Uterus (tissue), 4 donors: ENCODE measurements at places on chromosomes 13 and 19. TPM values are rescaled to one million over a fixed set of nuclear protein-coding genes. Genes with fewer than 3 reads are reported as not detected.

- no peaks in the 10 kb centered on the region for H3K4me1 ChIP-seq
- no peaks in the 10 kb centered on the region for H3K27me3 ChIP-seq
- H3K27ac ChIP-seq, result no peak overlapping the region
- no peak for DNase-seq
- H3K36me3 ChIP-seq, result no peaks in the 10 kb centered on the region
These were observed 398 bp downstream of the SLC25A41 start for GRCh38 chr19:6433165-6433564.

- no peak for DNase-seq
- no peak overlapping the region for H3K4me3 ChIP-seq
- no peaks in the 10 kb centered on the region for H3K36me3 ChIP-seq
- H3K27ac ChIP-seq, result no peak overlapping the region
- no peaks in the 10 kb centered on the region for H3K4me1 ChIP-seq
These were observed 13.7 kb upstream of the SIGLEC10 start for GRCh38 chr19:51431124-51431523.

GRCh38 chr13:51740698-51741097 lies 63.3 kb downstream of the DHRS12 start:
- no peak overlapping the region for H3K4me3 ChIP-seq
- H3K4me1 ChIP-seq, result peaks cover 7% of the 10 kb centered on the region
- H3K27me3 ChIP-seq, result no peaks in the 10 kb centered on the region
- peak overlapping the region; percentile 86 for H3K27ac ChIP-seq
- H3K36me3 ChIP-seq, result no peaks in the 10 kb centered on the region

DNA sequence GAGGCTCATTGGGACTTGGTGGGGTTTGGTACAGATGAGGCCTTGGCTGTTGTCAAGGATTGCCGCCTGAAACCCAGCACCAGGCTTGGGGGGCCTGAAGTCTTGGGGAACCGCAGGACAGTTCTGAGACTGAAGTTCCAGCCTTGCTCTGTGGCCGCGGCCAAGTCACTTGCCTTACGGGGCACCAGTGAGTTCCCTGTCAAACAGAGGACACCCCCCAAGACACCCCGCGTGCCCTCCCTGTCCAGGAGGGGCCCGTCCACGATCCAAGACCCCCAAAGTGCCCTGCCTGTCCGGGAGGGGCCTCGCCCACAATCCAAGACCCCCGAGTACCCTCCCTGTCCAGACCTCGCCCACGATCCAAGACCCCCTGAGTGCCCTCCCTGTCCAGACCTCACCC lies 2.5 kb downstream of the CDC34 start:
- peak overlapping the region; percentile 90 for H3K27ac ChIP-seq
- no peaks in the 10 kb centered on the region for H3K27me3 ChIP-seq
- H3K36me3 ChIP-seq, result no peaks in the 10 kb centered on the region

DNA sequence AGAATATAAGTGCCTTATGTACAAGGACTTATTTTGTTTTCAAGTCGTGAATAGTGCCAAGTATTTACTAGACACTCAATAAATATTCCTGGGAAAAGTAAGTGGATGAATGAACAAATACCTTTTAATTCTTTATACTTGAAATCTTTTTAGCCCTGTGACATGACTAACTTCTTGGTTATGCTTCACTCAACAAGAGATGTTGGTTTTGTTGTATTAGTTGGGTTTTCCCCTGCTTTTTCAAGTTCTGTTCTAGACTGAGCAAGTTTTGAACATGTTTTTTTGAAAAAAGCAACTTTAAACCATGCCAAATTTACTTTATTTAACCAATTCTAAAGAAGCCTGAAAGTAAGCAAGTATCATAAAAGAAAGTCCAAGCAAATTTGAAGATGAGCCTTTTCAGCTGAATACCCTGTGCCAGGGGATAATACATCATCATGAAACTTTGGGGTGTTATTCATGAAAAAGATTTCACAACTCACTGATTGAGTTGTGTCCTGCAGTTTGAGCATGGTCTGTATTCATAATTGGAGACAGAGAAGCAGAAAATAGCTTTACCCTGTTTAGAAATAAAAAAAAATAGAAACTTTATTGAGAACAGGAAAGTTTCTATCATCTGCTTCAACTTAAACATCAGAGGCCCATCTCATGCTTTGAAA lies 11.1 kb downstream of the LMO7 start:
- DNase-seq, result no peak
- no peak overlapping the region for H3K4me3 ChIP-seq
- H3K27me3 ChIP-seq, result no peaks in the 10 kb centered on the region
- H3K4me1 ChIP-seq, result no peaks in the 10 kb centered on the region
- no peaks in the 10 kb centered on the region for H3K36me3 ChIP-seq

DNA sequence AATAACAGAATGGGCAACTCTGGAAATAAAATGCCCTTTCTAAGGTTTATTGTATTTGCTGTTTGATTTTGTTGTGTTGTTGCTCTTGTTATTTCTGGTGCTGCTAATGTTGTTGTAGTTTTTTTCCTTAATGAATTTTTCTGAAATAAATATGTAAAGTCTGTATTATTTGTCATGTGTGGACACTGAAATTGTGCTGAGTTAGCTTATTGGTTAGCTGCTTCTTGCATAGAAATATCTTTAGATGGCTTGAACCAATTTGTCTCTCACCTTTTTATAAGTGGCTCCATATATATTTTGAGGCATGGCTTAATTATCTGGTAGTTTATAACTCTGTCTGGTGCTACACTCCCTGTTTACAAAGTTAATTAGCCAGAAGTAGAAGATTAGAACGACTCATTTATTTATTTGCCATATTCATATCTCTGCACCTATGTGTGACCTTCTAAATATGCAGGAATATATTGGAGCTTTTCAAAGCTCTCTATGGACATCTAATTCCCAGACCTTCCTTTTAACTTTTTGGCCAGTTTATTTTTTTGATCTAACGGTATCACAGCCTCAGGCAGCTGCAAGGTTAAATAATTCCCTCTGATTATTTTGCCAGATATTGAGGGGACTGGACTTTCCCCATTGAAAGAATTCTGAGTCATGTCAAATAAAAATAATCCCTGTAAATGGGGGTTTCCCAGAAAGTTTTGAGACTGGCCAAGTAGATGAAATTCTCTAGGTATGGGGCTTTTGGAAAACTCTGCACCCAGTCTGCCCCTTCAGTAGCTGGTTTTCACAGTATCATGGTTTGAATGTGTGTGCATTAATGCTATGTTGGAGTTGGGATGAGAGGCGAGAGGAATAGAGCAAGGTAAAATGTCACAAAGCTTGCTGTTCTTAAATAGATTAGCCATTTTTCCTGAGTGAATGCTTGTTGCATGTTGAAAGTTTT lies 1331.7 kb upstream of the MIR17HG start:
- no peak overlapping the region for H3K27ac ChIP-seq
- H3K27me3 ChIP-seq, result no peaks in the 10 kb centered on the region
- no peak overlapping the region for H3K4me3 ChIP-seq
- no peak for DNase-seq
- H3K36me3 ChIP-seq, result no peaks in the 10 kb centered on the region

DNA sequence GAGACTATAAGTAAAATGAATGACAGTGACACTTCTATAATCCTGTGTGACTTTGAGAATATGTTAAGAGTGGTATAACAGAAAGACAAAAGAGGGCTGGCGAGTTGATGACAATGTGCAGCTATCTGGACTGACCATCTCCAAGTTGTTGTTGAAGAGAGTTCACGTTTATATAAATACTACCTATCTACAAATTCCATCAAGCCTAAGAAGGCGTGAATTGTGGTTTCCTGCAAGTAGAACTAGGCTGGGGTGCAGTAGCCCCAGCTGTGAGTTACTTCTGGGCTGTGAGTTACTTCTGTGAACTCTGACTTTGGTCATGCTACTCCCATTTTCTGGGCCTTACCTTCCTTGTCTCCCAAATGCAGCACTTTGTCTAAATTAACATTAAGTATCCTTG lies 561.0 kb downstream of the TBC1D4 start:
- no peak overlapping the region for H3K27ac ChIP-seq
- no peaks in the 10 kb centered on the region for H3K36me3 ChIP-seq
- no peak for DNase-seq

GRCh38 chr13:85799097-85799582 lies at the start of gene SLITRK6:
SLITRK6 (minus strand) TSS chr13:85799419; CDS start chr13:85796508, 2,911 bp downstream.
- H3K36me3 ChIP-seq, result no peaks in the 10 kb centered on the region

GRCh38 chr13:89828506-89828905 lies 1519.0 kb upstream of the MIR17HG start:
- no peaks in the 10 kb centered on the region for H3K4me1 ChIP-seq
- H3K27me3 ChIP-seq, result no peaks in the 10 kb centered on the region
- no peak overlapping the region for H3K4me3 ChIP-seq

- H3K4me3 ChIP-seq, result no peak overlapping the region
- no peak overlapping the region for H3K27ac ChIP-seq
- DNase-seq, result peak; percentile 52
- no peaks in the 10 kb centered on the region for H3K4me1 ChIP-seq
- no peaks in the 10 kb centered on the region for H3K36me3 ChIP-seq
These were observed 109.2 kb upstream of the MCF2L start for GRCh38 chr13:112859817-112860190.

- no peaks in the 10 kb centered on the region for H3K4me1 ChIP-seq
- DNase-seq, result no peak
- no peak overlapping the region for H3K27ac ChIP-seq
These were observed 57.5 kb downstream of the CPAMD8 start for GRCh38 chr19:16969135-16969534.

- H3K4me1 ChIP-seq, result no peaks in the 10 kb centered on the region
- H3K4me3 ChIP-seq, result no peak overlapping the region
- H3K27ac ChIP-seq, result no peak overlapping the region
- H3K27me3 ChIP-seq, result no peaks in the 10 kb centered on the region
- no peaks in the 10 kb centered on the region for H3K36me3 ChIP-seq
These were observed 6.2 kb upstream of the DZIP1 start for GRCh38 chr13:95650696-95651095.

DNA sequence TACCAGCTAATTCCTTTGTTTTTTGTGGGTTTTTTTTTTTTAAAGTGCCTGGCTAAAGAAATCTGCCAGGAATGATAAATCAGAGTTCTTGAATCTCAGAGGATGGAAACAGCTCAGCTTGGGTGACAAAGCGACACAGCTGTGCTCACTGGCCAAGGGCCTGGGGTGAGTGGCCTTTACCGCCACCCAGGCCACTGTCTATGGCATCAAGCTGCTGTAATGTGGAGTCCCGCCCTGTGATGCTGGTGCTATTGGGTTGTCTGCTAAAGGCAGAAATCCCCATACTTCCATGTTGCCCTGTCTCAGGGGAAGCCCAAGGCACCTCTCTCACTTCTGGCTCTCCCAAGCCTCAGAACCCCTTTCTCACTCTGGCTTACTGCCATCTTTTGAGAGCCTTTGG lies 82.6 kb upstream of the FARP1 start:
- no peak overlapping the region for H3K4me3 ChIP-seq
- no peaks in the 10 kb centered on the region for H3K36me3 ChIP-seq
- H3K27ac ChIP-seq, result no peak overlapping the region

GRCh38 chr19:35138305-35138892 lies at the start of gene FXYD1:
FXYD1 (plus strand) TSS chr19:35138824; CDS start chr19:35140080, 1,256 bp downstream.
- no peaks in the 10 kb centered on the region for H3K27me3 ChIP-seq
- DNase-seq, result peak; percentile 79
- H3K36me3 ChIP-seq, result no peaks in the 10 kb centered on the region
- no peaks in the 10 kb centered on the region for H3K4me1 ChIP-seq
- peak within 1 kb of the TSS; percentile 43 for H3K4me3 ChIP-seq

ERICH6B gene
- not detected for total RNA-seq

CLEC17A gene
- total RNA-seq, result not detected

SIRT2 gene
- total RNA-seq, result 171 TPM

RGL3 gene
- 10.6 TPM for total RNA-seq

CATSPERD gene
- total RNA-seq, result not detected

FPR2 gene
- total RNA-seq, result not detected

ZNF98 gene
- total RNA-seq, result 6.5 TPM
